Hematopoietic multipotent progenitor cell treated with erythropoietin and hydrocortisone succinate and interleukin-3 and kit ligand, for 15 days (in vitro differentiated cells): ENCODE measurements at places on chromosomes 12 and 14.

DNA sequence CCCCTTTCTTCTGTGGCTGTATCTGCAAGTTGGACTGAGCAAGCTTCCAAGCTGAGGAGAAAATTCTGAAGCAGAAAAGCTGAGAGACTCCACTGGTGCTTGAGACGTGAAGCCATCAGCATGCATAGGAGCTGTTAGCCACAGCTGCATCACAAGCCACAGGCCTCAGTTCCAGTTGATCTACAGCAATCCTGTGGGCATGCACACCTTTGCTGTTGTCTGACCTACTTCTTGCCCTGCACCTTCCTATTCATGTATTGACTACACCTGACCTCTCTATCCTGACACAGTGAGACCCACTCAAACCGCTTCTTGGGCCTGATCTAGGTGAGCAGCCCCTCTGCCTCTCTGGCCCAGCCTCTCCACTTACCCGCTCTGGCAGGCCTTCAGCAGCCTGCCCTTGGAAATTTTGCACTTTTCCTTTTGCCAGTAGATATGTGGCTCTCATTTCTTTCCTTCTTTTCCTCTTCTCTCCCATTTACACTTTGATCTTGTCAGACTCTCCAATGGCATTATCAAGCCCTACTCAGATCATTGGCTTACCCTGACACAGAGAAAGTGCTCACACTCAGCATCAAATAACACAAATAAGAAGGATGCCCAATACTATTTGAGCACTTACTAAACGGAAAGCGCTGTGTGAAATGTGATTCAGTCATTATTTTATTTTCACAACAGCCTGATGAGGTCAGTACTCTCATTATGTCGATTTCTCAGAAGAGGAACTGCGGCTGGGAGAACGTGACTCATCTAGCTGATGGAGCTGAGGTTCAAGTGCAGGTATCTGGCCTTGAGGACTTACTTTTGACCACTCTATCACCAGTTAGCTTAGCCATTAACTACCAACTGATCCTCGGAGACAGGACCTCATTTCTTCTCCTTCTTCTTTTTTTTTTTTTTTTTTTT is 21.9 kb upstream of the PTGR2 start:
- no peak for DNase-seq

- DNase-seq = no peak
Measured at GRCh38 chr14:52918486-52918885, 32.4 kb downstream of the FERMT2 start.

DNA sequence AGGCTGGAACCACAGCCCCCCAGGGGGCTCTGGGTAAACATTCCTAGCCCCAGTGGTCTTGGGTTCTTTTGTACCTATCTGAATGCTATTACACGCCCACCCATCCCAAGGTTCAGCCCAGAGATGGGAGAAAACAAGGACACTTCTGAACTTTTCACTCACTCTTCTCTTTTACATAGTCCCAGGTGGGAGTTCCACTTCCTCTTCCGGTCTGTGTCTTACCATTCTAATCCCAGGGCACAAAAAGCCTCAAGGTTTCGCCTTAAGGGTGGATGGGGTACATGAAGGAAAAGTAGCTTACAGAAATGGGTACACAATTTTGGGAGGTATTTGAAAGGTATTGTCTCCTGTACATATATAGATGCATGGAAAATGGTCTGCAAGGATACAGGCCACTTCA is 79.0 kb downstream of the TMEM30B start:
- DNase-seq = no peak

DNA sequence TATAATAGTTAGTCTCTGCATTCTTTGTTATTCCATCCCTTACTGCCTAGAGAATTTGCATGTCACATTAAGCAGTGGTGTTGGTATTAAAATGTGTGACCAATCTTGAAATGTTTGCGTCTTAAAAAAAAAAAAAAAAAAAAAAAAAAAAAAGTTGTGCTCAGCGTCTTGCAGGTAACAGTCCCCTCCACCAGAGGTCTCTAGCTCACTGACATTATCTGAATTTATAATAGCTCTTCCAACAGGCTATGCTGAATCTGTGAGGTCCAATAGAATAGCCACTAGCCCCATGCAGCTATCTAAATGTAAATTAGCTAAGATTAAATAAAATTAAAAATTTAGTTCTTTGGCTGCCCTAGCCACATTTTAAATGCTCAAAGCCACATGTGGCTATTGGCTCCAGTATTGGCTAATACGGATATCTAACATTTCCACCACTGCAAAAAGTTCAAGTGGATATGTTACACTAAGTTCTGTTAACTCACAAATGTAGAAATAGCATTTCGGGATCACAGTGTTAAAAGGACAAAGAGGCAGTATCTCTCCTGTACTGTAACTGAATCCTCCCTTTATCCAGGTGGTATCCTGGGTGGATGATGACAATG is 28.7 kb downstream of the NKX2-8 start:
- DNase-seq = peak; percentile 18
